G401 (cell line): ENCODE measurements at places on chromosomes 12 and 14.

DNA sequence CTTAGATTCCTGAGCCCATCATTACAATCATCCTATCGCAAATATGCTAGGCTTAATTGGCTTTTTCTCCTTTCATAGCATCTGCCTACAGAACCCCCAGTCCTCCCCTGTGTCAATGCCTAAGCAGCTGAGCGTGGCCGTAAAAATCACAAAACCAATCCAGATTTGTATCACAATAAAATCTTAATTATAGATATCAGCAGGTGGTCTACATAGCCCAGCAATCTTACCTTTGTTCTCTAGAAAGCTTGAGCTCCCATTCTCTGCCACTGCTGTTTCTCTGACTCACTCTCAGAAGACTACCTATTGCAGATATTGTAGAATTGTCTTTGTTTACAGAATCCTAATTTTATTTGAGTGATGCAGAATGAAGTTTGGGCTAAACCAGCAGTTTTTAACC is 37.9 kb upstream of the PPM1A start:
- no peak for DNase-seq

DNA sequence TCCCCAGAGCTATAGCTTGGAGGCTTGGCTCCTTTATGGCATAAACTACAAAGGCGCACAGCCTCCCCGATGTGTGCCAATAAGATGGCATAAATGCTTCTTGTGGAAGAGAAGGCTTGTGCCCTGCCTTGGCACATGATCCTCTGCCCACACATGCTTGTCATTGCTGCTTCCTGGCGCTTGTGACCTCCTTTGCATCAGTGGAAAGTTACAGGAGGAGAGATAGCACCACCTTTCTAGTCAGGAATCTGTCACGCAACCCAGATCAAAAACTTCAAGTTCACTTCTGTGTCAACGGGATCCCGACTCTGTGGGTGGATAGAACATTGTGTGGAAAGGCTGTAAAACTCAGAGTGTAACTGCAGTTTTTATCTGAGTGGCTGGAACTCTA is 183.8 kb upstream of the HIF1A start:
- DNase-seq, result peak; percentile 91

DNA sequence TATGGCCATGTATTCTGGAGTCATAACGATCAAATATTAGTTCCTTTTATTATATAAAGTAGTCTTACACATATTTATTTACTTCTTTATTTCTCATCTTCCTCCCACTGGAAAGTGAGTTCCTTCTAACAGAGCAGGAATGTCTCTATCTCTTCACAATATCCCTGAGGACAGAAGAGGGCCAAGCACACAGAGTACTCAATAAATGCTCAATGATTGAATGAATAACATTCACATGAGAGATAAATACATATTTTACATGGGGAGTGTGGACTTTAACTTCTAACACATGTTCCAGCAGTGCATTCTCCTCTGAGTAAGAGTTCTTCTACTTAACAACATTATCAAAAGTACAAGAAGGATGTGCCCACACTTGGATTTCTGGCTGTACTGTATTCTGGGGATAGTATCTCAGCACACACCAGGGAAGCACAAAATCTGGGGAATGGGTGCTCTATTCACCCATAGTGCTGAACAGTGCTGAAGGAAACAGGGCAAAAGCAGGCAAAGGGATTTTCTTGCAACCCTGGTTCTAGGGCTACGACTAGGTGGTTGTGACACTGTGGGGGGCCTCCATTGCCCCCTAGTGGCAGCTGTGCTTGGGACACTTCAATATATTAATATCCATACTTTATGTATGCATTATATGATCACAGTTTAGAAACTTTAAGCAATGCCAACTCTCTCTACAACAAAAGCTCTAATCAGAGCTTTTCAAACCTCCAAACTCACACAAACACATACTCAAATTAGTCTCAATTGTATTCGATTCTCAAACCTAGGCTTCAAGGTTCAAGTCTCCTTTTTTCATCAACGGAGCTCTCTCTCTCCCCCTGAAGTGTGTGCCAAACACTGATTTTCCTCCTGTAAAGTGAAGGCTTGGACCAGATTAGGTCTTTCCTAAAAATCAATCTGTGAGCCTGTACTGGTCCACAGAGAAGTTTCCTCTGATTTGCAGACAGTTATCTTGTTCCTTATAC is 115.5 kb downstream of the SLC2A13 start:
- DNase-seq, result peak; percentile 16

DNA sequence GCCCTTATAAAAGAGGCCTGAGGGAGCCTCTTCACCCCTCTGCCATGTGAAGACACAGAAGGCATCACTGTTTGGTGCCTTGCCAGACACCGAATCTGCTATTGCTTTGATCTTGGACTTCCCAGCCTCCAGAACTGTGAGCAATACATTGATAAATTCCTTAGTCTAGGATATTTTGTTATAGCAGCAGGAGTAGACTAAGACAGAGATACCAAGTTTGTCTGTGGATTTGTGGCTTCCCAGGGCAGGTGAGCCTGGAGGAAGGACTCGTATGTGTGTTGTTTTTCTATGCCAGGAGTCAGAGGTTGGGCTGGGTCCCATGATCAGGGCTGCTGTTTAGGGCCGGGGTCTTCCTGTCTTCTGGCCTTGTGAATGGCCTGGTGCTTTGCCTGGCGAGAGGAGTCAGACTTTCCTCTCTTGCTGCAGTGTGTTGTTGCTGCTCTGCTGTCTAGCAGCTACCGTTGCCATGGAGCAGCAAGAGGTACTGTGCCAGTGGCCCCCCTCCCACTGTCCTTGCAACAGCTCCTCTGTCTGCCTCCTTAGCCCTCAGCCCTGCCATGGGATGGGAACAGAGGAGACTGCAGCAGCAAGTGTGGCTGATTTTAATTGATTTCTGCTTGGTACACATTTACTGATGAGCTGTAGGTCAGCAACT is 111.2 kb downstream of the CHST11 start:
- DNase-seq, result peak; percentile 21
